SJSA1 (cell line): ENCODE measurements at places on chromosomes 1 and 21.

DNA sequence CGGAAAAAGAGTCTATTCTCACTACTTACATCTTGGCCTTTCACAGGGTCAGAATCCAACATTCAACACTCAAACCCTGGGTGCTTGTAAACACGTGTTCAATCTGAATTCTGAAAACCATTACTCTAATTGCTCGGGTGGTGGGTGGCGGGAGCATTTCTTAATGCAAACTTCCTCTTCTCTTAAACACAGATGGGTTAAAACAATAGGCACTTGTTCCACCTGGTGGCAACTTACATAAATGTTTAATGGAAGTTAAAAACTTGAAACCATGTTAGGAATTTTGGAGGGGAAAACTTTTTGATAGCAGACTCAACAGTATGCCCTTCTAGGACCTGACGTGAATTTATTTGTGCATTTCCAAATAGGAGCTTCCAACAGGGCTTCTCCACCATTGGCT is 23.4 kb upstream of the TDRD10 start:
- peak; percentile 33 for DNase-seq

- peak; percentile 27 for DNase-seq
These were observed 138.6 kb upstream of the NGF start for GRCh38 chr1:115476616-115477015.

DNA sequence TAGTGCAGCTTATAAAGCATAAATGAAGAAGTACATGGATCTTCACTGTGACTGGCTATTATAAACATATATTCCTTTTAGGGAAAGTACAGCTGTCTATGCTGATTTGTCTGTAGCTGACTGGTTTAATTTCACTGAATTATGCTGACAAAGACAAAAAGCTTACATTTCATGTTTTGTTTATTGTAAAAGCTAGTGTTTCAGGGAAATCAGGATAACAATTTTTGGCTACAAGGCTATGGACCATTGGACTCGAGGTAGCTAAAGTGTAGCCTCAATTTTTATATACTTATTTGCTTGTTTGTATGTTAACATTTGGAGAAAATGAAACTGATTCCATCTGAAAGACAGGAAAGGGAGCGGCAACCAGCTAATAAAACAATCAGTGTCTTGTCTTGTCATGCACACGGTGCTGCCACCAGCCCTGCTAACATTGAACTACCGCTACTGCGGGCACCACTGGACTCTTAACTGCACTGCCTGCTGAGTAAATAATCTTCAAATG is 480.2 kb downstream of the COL11A1 start:
- DNase-seq: no peak

GRCh38 chr1:26538480-26539412 is 9.2 kb downstream of the RPS6KA1 start:
- DNase-seq: peak; percentile 35

DNA sequence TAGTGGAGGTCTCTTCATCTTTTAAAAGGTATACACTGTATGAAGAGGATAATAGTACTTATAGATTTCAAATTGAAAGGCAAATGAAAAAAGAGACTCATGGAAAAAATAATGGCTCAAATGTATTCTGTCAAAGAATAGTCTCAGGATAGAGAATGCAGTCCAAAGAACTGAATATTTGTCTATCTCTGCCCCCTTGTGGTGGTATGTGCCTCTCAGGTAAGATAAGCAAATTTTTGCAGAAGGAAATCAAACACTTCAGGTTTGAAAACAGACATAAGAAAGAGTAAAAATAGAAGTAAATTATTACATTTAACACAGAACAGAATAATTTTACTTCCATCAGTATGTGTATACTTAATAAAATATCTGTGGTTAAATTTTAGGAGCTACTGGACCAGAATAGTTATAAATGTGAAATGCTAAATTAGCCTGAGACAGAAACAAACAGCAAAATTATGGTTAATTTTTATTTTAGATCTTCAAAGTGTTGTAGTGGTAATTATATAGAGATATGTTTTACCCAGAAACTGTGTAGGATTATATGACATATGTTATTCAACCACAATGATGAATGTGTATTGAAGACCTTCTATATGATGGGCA is 164.4 kb upstream of the PALMD start:
- peak; percentile 50 for DNase-seq

DNA sequence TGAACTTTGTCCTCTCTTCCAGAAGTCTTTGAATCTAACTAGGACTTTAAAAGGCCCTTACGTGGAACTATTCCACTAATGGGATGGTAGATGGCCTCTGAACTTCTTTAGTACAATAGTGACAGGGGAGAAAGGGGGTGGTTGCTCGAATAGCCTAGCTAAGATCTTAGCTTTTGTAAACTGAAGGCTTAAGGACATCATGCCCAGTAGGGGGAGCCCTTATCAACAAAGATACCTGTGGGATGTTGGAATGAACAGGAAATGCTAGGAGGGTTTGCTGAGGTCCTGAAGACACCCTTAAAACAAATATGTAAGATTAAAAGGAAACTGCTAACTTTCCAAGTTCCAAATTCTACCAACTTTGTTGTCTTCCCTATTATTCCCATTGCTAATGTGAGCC is 33.2 kb downstream of the NHLH2 start:
- DNase-seq: peak; percentile 62

- DNase-seq: peak; percentile 83
These were observed 266.2 kb downstream of the FOXD2 start for GRCh38 chr1:47703981-47704596.

DNA sequence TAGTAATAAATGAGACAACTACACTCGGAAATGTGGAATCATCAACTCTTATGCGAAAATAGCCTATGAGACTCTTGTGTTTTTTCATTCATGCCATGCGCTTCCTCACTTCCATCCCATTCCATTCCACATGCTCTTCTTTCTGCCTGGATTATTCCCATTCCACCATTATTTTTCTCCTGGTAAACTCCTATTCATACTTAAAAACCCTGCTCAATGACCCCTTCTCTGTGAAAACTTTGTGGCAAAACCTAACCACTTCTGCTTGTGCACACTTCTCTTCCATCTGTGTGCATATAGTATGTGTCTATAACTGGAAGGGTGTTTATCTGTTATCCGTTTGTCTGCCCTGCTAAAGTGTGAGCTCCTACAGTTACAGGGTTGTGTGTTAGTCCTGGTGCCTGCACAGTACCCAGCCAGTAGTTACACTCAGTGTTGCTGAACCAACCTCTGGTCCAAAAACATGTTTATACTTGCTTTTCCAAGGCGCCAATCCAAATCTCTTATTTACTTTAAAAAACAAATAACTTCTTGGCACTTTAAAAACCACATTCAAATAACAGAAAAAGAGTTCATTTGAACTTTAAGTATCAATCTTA is 10.7 kb downstream of the EPHX1 start:
- no peak for DNase-seq

DNA sequence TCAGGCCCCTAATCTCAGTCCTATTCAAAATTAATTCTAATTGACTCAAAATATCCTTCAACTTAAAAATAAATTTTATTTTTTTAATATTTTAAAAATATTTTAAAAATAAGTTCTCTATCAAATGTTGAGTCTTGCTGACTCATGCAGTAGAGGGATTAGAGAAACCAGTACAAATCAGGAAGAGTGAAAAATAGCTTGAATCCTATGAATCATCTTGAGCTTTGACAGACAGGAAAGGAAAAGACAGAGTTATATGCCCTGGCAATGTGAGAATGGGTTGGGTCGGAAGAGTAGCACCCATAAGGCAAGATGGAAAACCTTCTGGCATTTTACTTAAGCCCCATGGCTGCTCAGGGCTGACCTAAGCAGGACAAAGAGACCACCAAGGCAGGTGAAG is 346.6 kb upstream of the RUNX1 start:
- DNase-seq: no peak

DNA sequence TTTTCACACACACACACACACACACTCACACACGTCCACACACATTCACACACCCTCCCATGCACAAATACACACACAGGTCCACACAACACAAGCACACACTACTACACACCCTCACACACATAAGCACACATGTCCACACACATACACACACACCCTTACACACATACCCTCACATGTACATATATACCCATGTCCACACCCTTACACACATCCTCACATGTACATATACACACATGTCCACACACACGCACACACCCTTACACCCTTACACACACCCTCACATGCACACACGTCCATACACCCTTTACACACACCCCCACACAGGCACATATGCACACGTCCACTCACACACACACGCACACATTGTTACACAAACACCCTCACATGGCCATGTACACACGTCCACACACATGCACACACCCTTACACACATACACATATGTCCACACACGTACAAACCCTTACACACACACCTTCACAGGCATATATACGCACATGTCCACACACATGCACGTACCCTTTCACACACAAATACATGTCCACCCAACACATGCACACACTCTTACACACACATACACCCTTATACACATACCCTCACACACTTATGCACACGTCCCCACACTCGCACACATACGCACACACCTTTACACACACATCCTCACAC is 50.7 kb downstream of the RGS7 start:
- no peak for DNase-seq

- no peak for DNase-seq
These were observed 7.0 kb downstream of the GPR37L1 start for GRCh38 chr1:202129453-202130296.

- no peak for DNase-seq
These were observed 33.2 kb downstream of the ATP8B2 start for GRCh38 chr1:154358519-154358918.

DNA sequence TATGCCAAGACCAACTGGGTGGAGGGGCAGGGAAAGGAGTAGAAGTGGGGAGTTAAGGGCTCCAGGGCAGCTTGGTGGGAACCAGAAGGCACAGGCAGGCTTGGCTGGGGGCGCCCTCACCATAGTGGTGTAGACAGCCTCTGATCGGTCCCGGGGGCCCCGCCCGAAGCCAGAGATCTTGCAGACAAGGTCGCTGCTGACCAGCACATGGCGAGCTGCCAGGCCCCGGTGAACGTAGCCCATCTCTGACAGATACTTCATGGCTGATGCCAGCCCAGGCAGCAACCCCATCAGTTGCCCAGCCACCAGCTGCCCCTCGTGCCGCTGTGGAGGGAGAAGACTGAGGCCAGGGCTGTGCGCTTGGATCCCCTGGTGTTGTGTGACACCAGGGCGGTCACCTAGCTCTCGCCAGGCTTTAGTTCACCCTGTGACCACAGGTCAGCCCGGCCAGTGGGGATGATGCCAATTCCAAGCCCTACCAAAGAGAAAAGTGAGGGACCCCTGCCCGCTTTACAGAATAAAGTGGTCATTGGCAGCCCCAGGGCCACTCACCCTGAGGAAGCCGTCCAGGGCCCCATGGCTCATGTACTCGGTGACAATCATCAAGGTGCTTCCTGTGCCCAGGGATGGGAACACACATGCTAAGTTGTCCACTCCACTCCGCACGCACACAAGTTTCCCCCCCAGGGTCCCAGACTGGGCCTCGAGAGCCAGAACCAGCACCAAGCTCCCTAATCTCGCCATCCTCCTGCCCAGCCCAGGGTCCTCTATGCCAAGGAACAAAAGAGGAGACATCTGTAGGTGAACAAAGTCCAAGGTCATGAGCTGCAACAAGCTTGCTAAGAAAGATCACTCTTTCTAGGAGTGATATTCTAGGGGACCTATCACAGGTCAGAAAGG is 28.2 kb downstream of the CDCA8 start:
- peak; percentile 48 for DNase-seq

- no peak for DNase-seq
These were observed 77.3 kb upstream of the NFASC start for GRCh38 chr1:204793259-204793914.

DNA sequence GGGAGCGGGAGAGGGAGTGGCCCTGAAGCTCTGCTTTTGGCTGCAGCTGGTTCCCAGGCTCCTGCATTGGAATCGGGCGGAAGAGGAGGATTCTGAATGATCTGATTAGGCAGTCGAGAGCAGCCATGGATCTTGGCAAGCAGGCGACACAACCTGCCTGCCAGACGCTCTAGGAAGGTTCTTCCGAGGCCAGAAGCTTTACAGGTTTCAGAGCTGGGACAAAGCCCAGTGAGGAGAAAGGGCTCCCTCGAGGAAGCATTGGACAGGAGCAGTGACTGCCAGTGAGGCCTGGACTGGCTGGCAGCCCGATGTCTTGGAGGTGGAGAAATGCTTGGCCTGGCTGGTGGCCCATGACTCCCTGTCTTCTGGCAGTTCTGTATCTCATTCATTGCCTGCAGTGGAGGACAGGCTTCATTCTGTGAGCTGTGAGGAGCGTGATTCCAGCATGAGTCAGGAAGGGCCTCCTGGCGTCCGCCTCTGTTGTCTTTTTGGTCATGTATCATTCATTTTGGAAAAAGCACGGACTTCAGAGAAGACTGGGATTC is 132.7 kb upstream of the IPO9 start:
- DNase-seq: peak; percentile 90

GRCh38 chr1:12495725-12496124 is 122.3 kb downstream of the DHRS3 start:
- no peak for DNase-seq

DNA sequence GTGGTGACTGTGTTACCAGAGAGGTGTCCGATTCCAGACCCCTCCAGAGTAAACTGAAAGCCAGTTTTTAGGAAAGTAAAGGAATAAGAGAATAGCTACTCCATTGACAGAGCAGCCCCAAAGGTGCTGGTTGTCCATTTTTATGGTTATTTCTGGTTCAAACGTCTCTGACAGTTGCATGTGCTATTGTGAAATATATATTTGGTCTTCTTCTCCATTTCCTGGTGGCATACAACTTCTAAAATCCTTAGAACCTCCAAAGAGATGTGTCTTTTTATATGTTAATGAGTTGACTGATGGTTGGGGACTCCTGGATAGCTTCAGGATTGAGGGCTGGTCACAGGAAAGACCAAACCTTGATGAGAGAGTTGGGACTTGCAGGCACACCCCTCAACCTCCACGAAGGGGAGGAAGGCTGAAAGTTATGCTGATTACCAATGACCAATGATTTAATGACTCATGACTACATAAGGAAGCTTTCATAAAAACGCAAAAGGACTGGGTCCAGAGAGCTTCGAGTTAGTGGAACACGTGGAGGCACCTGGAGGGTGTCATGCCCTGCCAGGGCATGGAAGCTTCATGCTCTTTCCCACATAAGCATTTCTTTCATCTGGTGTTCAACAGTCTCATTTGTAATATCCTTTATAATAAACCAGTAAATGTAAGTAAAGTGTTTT is 100.7 kb downstream of the SLC16A1 start:
- no peak for DNase-seq

DNA sequence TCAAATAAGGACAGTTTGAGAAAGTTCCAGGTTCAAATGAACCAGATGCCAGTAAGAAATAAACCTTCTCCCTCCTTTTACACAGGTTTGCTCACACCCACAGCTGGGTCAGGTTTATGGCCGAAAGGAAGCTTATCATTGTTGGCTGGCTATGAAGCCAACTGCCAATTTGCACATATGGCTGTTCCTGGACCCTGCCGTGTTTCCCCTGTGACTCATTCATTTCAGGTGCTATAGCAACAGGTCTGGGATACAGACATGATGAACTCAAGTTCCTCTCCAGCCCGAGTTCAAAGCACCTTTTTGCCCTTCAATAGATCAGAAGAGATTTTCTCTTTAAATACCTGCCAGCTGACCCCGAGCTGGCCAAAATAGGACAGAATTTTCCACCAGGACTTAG is 134.4 kb upstream of the SMYD2 start:
- no peak for DNase-seq
